ENCODE measurements at places on chromosomes 5 and 9.

DNA sequence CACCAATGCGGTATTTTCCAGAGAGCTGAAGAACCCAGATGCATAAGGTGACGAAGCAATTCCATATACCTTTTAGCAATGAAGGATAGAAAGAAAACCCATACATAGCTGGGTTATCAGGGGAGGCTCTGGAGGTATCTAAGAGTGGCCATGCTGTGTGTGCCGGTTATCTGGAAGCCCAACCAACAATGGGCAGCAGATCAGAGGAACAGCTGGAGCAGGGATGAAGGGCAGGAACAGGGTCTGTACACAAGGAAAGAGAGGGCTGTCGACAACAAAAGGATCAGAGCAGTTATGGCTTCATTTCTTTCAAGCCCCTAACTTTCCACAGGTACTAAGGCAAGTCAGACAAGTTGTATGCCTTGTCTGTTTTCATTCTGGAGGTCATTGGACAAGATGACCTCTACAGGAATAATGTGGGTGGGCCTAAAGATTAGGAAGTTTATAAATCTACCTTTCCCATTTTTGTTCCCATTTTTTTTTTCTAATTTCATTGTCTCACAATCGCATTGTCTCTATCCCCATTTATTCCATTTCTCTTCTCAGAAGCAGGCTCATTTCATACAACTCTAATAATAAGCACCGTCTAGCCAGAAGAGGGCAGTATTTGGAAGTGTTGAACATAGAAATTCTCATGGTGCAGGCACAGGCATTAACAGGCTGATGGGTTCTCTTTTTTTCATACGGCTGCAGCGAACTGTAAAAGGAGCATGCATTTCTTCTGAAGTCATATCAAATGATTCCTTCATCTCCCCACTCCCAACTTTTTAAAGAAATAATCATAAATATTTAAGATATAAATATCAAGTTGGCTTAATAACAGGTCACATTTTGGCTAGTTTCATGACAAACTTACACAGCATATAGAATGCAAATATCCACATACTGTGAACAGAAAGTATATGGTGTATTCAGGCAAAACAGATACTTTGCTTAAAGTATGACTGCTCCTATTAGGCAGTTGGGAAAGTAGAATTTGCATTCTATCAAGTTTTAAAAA is 63.5 kb downstream of the ZNF474 start:
- DNase-seq: peak; percentile 16

- no peak for DNase-seq
Observed at GRCh38 chr5:123176938-123177275, 87.9 kb downstream of the PRDM6 start.

GRCh38 chr9:122031776-122032175 is 61.3 kb downstream of the TTLL11 start:
- DNase-seq: no peak

GRCh38 chr9:118503236-118503635 is 799.0 kb downstream of the TLR4 start:
- no peak for DNase-seq

DNA sequence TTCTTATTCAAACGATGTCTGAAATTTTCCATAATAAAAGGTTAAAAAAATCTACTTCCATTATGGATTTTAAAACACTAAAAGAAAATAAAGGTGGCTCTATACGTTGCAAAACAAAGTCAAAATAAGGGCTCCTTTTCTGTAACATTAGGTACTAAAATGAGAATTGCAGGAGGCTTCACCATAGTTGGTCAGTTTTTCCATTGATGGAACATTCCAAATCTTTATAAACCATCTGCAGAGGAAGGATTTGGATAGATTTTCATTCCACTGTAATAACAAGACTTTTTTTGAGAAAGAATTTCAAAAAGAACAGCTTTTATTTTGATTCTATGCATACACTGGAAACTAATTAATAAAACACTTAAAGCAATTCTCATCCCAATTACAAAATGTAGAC is 145.6 kb downstream of the LURAP1L start:
- no peak for DNase-seq

DNA sequence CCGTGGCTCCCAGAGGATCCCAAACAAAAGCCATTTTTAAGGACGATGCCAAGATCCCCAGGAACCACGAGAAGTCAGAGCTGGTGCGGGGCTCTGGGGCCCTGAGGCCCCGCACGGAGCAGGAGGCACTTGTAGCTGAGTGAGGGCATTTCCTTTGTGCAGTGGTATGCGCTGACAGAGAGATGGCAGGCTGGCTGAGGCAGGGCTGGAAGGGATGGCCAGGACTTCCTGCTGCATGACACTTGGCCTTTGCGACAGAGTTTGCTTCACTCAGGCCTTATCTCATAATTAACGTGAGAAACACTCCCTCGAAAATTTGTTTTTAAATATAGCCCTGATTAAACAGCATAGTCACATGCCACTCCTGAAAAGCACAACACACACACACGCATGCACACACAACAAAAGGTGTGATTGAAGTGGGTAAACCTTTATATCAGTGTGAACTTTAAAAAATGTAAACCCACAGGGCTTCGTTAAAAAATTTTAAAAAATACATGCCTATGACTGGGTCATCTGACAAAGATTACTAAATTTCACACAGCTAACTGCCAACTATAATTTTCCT is 536.6 kb downstream of the PDE4D start:
- DNase-seq: no peak

GRCh38 chr5:81115261-81115660 is 117.9 kb upstream of the CKMT2 start:
- DNase-seq: no peak

- DNase-seq: no peak
Observed at GRCh38 chr9:126328407-126328806, 1.8 kb downstream of the MVB12B start.

Data from CD4-positive, alpha-beta T cell treated with Interleukin-12 subunit alpha and Interleukin-12 subunit beta, for 1 hour (primary cell).